ENCODE measurements at places on chromosomes 11 and 22.

- DNase-seq, result no peak
Measured at GRCh38 chr11:55847453-55847852, 8.9 kb downstream of the OR5D16 start.

GRCh38 chr11:107591378-107592230, 657 bp downstream of the ELMOD1 start:
- DNase-seq, result peak; percentile 61

GRCh38 chr22:19292458-19293230, 1.1 kb upstream of the CLTCL1 start:
- peak; percentile 46 for DNase-seq

DNA sequence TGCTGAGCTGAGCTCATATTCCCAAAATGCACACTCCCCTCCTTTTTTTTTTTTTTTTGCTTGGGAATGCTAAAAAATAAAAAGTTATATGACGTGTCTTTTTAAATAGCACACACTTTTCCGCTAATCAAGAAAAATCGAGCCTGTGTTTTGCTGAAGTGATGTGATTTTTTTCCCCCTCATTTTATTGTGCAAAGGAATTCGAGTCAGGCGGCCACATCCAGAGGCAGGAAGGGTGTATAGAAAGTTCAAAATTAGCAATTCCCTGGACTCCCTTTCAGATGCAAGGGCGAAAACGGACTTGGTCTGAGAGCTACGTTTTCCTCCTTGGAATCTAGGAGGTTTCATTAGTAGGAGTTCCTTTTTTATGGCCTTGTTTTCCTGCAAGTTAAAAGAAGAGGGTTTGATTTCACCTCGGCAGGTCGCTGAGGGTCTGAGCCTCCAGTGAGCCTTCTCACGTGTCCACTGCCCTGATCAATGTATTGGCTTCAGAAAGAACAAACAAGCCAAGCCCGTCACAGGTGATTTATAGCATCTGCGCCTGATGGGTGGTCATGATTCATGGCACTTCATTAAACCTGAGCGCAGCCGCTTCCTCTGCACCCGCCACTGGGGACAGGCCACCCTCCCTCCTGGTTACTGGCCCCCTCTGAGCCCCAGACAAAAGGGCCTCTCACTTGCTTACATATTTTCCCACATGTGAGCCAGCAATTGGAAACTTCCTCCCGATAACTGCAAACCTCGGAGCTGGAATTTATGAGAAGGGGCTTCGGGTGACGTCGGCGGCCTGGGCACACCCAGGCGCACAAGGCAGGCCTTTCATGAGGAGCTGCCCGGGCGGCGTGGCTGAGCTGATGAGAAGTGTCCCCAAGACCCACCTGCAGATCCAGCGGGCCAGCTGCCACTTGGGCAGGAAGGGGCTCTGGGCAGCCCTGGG, 64.4 kb upstream of the LINC01488 start:
- DNase-seq, result no peak

DNA sequence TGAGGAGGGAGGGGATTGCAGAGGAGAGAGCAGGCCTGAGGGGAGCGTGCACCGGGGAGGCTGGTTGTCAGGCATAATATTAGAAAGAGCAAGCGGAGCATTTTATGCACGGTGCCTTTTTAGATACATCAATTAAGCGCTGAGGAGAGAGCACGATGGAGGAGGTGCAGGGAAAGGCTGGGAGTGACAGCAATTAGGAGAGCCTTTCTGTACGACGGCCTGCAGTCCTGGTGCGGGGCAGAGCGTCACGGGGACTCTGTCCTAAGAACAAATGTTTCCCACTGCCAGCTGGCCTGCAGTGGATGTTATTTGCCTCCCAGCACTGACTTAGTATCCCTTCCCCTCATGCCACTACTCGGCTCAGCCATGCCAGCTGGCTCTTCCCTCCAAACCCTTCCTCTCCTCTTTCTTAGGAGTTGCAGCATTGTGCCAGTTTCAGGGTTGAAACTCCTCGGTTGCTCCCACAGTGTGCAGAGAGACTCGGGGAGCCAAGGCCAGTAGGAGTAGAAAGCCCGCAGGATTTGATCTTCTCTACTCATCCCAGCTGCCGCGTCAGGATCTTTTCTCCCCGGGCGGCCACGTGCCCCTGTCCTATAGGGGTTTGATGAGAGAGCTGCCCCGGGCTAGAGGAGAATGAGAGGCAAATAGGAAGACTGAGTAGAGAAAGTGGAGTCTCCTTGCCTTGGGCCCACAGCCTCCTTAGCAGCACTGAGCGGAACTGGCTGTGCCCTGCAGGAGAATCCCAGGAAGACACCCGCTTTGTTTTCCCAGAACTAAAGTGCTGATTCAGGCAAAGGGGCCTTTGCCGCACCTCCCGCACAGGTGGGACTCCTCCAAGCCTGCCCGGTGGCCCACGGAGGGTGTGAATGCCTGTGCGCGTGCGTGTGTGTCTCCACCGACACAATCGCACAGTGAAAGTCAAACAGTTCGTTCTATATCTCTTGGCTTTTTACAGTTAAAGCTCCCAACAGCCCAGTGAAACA, 875.3 kb downstream of the NTM start:
- no peak for DNase-seq

- DNase-seq, result no peak
Measured at GRCh38 chr11:96758957-96759356, 369.1 kb downstream of the JRKL start.

GRCh38 chr11:47400768-47401279, 7.6 kb upstream of the SLC39A13 start:
- no peak for DNase-seq

All from right forelimb (tissue), 1 donor.